GM23248 (cell line): ENCODE measurements at places on chromosomes 3 and 15. TPM values are rescaled to one million over a fixed set of nuclear protein-coding genes. Genes with fewer than 3 reads are reported as not detected.

Gene FGD5
- not detected in 2 replicates for polyA plus RNA-seq

GRCh38 chr15:76572983-76573314 lies 236.4 kb downstream of the ISL2 start:
- H3K27ac ChIP-seq: no peak overlapping the region
- no peaks in the 10 kb centered on the region for H3K27me3 ChIP-seq
- H3K36me3 ChIP-seq: no peaks in the 10 kb centered on the region

DNA sequence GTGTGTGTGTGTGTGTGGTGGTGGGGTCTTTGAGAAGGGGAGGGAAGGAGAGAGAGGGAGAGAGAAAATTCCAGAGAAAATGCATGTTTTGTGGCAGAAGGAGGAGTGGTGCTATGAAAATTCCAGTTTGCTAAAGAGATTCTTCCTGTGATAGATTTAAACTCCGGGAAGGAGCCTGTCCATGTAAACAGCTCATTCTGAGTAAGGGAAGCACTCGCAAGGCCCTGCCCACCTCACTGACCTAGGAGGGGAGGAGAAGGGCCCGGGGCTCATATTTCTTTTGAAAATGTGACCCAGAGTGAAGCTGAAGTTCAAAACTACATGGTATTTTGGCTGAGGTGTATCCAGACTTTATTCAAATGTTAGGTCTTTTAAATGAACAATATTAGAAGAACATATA lies 41.3 kb downstream of the ADAMTSL3 start:
- DNase-seq: no peak
- no peak overlapping the region for H3K4me3 ChIP-seq
- H3K27ac ChIP-seq: no peak overlapping the region
- H3K4me1 ChIP-seq: no peaks in the 10 kb centered on the region
- H3K36me3 ChIP-seq: no peaks in the 10 kb centered on the region

DNA sequence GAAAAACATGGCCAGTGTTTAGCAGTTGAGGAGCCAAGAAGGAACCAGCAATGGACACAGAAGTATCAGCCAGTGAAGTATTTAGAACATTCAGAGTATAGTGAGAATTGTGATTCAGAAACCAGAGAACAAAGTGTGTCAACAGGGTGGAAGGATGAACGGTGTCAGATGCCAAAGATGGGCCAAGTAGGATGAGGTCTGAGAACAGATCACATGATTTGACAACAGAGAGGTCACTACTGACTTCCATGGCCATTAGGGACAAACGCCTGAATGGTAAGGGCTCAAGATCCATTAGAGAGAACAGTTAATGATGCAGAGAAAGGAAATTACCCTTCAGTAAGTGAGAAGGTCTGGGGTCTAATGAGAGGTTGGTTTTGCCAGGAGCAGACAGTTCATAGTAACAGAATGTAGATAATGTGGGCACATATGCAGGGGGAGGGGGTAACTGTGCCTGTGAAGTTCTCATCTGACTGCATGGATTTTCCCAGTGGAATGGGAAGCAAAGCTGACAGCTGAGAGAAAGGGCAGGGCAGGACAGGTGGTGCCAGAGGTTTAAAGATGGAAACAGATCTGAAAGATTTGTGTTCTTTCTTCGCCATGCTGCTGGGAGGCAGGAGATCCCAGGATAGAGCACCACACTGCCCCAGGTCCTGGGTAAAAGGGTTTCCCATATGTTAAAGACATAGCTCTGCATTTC lies 4.8 kb upstream of the ACAD9 start:
- H3K4me3 ChIP-seq: no peak overlapping the region
- H3K4me1 ChIP-seq: peaks cover 6% of the 10 kb centered on the region
- no peaks in the 10 kb centered on the region for H3K27me3 ChIP-seq
- no peaks in the 10 kb centered on the region for H3K36me3 ChIP-seq
- H3K27ac ChIP-seq: no peak overlapping the region
- no peak for DNase-seq
